Neuronal stem cell (in vitro differentiated cells): ENCODE measurements at places on chromosomes 2 and 18.
A peak's percentile ranks its signal among the peaks of the same experiment; 100 is the strongest.

DNA sequence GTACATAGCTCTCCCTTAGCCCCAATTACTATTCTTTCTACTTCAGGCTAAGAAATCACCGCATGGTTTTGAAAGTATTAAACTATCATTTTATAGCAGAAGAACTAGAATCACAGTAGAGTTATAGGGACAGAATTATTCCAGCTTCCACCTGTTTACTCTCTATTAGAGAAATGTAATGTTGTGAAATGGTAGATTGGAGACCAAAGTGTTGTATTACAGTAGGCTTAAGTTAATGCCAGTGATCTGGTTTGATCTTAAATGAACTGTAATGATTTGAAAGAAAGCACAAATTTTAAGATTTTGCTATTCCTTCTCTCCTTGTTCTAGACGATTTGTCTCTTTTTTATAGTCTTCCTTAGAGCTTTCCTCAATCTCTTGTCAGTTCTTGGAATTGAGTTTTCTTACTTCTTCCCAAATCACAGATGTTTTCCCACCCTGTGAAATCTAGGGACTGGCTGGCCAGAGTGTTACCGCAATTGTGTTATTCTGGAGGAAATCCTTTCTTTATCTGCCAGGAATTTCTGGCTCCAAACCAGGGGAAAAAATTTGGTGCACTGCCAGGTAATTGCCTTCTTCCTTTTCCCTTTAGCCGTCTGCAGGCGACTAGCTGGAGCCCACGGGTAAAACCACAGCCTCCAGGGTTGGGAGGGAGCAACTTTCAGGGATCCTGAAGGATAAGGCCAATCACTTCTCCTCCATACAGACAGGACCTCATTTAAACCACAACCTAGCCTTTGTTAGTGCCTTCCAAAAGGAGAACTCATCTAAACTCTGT, 51.7 kb downstream of the NOP58 start:
- no peak for DNase-seq

- no peak for DNase-seq
Observed at GRCh38 chr2:204004912-204005311, 68.3 kb downstream of the ICOS start.

DNA sequence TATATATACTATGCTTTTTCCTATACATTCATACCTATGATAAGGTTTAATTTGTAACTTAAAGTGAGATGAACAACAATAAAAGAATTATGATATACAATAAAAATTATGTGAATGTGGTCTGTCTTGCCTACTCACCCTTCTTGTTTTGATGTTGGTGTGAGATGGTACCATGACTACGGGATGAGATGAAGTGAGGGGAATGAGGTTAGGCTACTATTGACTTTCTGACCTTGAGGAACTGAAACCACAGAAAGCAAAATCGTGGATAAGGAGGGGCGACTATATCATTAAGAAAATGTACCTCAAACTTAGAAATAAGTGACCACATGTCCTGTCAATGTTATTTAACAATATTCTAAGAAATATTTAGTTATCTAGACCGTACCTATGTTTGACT, 103.9 kb upstream of the PPP1CB start:
- DNase-seq = no peak

- DNase-seq = no peak
Observed at GRCh38 chr18:58615140-58616132, 13.5 kb downstream of the ALPK2 start.

GRCh38 chr2:131125195-131125757, 20.1 kb downstream of the PLEKHB2 start:
- no peak for DNase-seq

GRCh38 chr2:72938455-72938854, 21.1 kb downstream of the EMX1 start:
- DNase-seq = no peak

GRCh38 chr2:8666581-8666980, 15.3 kb upstream of the ID2 start:
- DNase-seq = no peak

GRCh38 chr18:45168866-45169600, 446.2 kb upstream of the SLC14A2 start:
- no peak for DNase-seq

- peak; percentile 52 for DNase-seq
Observed at GRCh38 chr2:139142252-139142880, 362.2 kb upstream of the NXPH2 start.

- no peak for DNase-seq
Observed at GRCh38 chr2:45006942-45007287, 2.3 kb downstream of the SIX2 start.

- no peak for DNase-seq
Observed at GRCh38 chr18:35694808-35695207, 113.3 kb downstream of the GALNT1 start.

DNA sequence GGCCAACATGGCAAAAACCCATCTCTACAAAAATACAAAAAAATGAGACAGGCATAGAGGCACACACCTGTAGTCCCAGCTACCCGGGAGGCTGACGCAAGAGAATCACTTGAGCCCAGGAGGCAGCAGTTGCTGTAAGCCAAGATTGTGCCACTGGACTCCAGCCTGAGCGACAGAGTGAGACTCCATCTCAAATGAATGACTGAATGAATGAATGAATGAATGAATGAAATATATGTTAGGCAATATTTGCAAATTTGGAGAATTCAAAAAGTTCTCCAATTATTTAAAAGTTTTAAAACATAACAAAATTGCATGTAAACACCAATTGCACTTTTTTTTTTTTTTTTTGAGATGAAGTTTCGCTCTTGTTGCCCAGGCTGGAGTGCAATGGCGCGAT, 61.7 kb downstream of the STRN start:
- no peak for DNase-seq

DNA sequence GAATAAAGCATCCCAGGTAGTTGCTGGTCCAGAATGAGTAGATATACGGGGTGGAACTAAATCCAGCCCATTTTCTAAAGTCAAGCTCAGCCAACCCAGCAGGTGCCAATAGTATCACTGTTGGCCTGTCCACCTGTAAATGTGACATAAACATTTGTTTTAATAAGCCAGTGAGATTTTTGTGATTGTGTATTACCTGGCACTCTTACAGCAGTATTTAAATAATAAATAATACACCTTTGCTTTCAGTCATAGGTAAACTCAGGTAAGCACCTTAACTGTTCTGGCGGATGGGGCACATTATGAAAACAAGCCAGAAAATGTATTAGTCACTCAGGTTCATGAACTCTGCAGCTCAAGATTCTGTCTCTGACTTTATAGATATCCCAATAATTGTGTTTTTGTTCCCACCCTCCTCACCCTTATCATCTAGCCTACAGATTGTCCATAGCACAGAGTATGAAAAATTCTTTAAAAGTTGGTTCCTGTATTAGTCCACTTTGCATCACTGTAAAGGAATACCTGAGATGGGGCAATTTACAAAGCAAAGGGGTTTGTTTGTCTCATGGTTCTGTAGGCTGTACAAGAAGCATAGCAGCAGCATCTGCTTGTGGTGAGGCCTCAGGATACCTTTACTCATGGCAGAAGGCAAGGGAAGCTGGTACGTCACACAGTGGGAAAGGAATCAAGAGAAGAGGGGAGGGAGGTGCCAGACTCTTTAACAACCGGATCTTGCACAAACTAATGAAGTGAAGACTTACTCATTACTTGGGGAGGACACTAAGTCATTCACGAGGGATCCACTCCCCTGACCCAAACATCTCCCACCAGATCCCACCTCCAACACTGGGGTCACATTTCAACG, 73.0 kb upstream of the CYRIA start:
- no peak for DNase-seq

- no peak for DNase-seq
Observed at GRCh38 chr2:33115728-33116127, 169.0 kb downstream of the LTBP1 start.

GRCh38 chr2:159208438-159208837, 78.1 kb downstream of the WDSUB1 start:
- no peak for DNase-seq

DNA sequence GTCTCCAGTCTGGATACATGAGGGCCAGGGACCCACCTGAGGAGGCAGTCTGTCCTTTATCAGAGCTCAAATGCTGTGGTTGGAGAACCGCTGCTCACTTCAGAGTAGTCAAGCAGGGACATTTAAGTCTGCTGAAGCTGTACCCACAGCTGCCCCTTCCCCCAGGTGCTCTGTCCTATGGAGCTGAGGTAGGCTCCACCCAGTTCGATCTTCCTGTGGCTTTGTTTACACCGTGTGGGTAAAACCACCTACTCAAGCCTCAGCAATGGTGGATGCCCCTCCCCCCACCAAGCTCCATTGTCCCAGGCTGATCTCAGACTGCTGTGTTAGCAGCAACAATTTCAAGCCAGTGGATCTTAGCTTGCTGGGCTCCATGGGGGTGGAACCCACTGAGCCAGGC, 731.4 kb upstream of the HS6ST1 start:
- no peak for DNase-seq
